ENCODE measurements at places on chromosomes 5 and 9.

DNA sequence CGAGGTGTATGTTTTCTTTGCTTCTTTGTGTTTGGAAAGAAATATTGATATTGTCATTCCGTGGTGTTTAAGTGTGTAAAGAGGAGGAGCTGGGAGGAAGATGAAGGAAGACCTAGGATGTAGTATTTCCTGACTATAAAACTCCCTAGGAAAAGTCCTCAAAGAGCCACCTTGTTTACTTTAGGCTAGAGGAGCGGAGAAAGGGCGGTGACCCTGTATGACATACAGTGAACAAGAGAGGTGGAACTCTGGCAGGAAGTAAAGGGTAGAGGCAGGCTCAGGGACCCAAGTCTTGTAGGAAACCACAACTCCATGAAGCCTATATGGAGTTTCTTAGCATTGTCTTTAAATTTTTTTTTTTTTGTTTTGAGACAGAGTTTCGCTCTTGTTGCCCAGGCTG, 303.9 kb downstream of the DOCK8 start:
- DNase-seq, result no peak

DNA sequence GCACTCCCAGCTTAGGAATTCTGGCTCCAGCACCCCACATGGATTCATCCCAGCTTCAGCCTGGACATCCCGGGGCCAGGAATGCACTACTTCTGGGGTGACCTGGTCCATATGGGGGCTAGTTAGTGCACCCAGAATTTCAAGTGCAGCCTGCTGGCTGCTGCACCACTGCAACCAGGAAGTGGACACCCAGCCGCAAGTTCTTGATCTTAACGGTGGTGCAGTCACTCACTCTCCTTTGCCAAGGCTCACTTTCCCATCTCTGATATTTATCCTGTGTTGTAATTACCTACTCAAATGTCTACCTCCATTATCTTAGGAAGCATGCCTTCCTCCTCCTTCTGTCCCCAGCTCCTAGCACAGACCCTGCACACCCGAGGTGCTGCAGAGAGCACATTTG, 26.2 kb upstream of the RAB14 start:
- no peak for DNase-seq

DNA sequence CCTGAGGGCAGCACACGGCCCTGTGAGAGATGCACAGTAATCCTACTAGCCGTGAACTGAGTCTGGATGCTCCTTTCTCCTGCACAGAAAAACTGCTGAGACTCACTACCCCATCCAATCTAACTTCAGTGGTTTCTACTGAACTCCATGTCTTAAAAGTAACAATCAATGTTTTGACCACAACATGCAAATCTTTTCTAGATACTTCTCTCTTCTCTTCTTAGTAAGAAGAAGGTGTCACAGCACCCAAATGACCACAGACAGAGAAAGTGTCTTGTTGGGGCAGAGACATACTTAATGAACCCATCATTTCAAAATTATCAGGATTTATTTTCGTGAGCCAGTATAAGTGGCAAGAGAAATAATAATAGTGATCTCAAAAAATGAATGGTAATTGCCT, 285.8 kb upstream of the MEF2C start:
- DNase-seq, result no peak

DNA sequence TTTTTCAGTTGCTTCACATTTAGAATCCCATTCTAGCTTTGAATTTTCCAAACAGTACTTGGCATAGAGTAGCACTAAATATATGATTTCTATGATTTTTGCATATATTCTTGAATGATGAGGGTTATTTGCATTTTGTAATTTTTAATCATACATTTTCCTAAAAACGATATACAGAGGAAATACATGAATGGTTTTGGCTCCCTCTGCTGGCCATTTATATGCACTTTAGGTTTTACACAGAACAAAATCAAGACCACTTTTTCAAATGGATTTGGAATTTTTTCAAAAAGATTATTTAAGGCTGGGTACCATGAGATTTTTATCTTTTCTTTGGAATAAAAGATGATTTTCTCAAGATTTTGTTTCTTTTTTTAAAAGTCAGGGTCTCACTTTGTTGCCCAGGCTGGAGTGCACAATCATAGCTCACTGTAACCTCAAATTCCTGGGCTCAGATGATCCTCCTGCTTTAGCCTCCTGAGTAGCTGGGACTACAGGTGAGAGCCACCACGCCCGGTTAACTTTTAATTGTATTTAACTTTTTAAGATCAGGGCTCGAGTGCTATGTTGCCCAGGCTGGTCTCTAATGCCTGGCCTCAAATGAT, 16.7 kb upstream of the COMMD10 start:
- no peak for DNase-seq

- no peak for DNase-seq
Measured at GRCh38 chr5:97127727-97128126, 14.7 kb downstream of the LIX1 start.

DNA sequence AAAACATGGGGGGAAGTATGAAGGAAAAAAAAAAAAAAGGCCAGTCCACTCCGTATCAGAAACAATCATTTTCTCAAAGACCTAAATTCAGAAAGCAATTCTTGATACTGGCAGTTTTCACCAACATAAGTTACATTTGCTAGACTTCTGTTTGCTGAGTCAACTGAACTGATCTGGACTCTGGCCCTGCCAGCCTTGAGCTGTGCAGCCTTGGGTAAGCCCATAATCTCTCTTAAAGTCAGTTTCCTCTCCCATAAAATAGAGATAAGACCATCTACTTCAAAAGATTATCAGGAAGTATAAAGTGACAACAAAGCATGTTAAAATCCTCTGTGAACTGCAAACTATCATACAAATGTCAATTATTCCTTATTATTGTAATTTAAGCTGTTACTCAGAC, 106.8 kb downstream of the MAPKAP1 start:
- DNase-seq, result no peak

GRCh38 chr9:136142414-136142796, 23.7 kb upstream of the TMEM250 start:
- DNase-seq, result no peak

- DNase-seq, result no peak
Measured at GRCh38 chr9:105901514-105902109, 207.3 kb downstream of the TMEM38B start.

- no peak for DNase-seq
Measured at GRCh38 chr9:25284365-25284764, 393.9 kb downstream of the TUSC1 start.

- DNase-seq, result no peak
Measured at GRCh38 chr9:37239224-37239859, 119.0 kb downstream of the ZCCHC7 start.

DNA sequence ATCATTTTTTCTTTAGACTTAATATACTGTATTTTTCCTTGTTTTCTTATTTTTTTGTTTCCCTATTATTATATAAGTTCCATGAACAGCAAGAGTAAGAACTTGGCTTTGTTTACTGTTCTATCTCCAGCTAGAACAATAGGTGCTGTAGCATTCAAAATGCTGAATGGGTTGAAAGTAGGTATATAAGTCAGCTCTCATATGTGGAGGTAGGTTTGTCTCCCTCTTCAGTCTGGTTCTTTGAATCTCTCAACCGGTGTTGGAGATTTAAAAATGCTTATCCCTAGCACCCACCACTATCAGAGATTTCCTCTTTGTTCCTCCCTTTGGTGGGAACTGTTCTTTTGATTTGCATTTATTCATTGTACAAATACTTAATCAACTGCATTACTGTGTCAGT, 87.5 kb upstream of the FSD1L start:
- DNase-seq, result no peak

DNA sequence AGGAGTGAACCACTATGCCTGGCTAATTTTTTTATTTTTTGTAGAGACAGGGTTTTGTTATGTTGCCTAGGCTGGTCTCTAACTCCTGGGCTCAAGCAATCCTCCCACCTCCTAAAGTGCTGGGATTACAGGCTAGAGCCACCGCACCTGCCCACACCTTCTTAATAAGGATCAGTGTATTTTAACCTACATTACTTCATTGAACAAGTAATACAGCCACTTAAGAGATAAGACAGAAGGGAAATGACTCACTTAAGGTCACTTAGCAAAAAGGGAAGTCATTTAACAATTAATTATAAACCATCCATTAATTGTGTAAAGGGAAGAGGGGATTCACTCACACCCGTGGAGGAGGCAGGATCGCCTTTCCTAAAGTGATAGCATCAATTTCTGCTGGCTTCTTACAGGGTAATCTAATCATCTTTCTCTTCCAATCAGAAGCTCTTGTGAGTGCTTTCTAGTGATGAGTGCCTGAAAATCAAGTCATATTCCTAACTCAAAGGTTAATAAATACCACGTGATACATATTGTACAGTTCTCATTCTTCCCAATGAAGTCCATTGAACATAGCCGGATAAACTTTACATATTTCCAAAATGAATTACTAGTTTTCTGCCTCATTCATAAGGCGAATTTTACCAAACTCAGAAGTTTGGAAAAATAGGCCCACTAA, 3.5 kb downstream of the FBXW11 start:
- DNase-seq, result no peak

DNA sequence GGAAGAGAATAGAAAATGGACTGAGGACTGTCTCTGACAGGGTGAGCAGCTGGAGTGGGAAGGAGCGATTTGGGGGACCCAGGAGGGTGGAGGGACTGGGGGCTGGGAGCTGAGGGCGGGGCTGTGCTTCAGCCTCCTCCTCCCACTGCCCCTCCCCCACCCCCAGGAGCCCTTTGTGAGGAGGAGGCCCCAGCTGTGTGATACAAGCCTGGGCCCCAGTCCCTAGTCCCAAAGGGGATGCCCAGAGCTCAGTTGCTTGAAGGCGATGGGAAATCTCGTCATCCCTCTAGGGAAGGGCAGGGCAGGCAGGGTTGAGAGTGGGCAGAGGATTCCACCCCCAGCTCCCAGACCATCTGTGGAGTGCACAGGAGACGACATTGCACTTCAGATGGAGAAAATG, at the start of gene SPATA31E1:
SPATA31E1 (plus strand) TSS at position 251 of the 400 bp plus-strand sequence; CDS start at position 266, 15 bp downstream.
- DNase-seq, result no peak

- no peak for DNase-seq
Measured at GRCh38 chr9:103474156-103474555, 479.0 kb downstream of the CYLC2 start.

- DNase-seq, result no peak
Measured at GRCh38 chr5:132941331-132941730, 22.1 kb downstream of the AFF4 start.

GRCh38 chr5:134555890-134556311, 30.4 kb downstream of the JADE2 start:
- peak; percentile 92 for DNase-seq

DNA sequence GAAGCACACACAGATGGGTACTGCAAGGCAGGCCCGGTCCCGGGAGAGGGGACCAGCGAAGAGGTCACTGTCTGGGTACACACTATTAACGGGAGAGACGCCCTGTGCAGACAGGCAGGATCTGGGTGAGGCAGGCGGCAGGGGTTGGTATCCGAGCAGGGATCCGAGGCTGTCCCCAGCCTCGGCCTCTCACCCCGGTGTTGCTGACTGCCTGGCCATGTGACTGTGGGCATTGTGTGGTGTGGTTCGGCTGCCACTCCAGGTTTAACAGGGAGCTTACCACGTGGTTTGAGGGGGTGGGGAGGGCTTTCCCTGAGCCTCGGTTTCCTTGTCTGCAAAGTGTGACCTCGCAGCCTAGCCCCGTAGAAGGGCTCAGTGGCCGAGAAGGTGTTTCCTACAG, 11.1 kb upstream of the RALGDS start:
- DNase-seq, result no peak

GRCh38 chr9:17865881-17866280, 287.0 kb downstream of the SH3GL2 start:
- no peak for DNase-seq

DNA sequence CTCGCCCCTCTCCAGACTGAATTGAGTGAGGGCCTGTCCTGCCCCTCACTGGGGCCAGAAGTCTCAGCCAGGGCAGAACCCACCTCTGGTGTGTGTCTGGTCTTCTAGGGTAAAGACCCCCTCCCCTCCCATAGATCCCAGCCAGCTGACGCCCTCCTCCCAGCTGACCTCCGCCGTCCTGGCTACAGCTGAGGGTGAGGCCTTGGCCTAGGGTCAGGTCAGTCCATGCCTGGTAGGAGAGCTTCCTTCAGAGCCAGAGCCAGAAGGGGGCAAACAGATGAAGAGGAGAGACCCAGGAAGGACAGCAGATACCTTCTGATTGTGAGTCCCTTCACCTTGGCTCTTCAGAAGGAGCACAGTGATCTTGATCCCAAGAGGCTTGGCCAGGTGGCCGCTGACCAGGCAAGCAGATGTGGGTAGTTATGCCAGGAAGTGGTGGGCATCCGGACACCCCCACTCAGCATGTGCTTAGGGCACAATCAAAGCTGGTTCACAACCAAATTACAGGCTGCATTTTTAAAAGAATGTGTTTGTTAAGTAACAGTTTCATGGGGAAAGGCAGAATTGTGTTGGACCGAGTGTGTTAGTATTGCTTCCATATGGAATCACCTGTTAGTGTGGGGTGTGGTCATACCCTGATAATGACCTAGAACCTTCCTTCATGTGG, 29.9 kb downstream of the JADE2 start:
- DNase-seq, result no peak

DNA sequence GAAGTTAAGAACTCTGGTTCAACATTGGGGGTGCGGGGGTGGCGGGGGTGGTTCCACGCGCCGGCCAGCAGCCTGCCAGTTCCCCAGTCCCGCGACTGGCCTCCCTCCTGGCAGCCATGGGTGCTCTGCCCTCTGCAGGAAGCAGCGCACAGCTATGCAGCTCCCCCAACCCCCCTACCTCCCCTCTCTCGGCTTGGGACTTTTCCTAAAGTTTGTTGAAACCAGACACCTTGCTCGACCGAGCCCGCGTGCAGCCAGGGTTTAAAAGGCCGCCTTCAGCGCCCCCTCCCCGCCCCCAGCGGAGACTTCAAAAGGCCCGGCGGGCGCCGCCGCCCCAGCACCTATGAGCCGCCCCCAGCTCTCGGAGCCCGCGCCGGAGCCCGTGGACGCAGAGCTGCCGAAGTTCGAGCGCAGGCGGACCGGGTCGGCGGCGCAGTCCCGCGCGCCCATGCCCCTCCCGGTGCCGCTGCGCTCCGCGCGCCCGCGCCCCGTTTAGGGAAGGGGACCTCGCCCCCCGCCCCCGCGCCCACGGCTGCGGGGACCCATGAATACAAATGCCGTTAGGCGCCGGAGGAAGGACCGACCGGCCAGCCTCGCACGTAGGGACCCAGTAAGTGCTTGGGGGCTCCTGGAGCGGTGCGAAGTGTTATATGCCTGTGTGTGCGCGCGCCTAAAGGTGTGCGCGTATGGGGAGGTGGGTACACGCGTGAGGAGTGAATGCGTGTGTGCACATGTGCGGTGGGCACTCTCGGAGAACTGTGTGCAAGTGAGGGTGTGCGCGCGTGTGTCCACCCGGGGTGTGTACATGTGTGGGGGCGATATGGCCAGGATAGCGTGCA, 1.4 kb upstream of the COL27A1 start:
- peak; percentile 7 for DNase-seq

- DNase-seq, result no peak
Measured at GRCh38 chr5:119323601-119324000, 32.2 kb upstream of the TNFAIP8 start.

DNA sequence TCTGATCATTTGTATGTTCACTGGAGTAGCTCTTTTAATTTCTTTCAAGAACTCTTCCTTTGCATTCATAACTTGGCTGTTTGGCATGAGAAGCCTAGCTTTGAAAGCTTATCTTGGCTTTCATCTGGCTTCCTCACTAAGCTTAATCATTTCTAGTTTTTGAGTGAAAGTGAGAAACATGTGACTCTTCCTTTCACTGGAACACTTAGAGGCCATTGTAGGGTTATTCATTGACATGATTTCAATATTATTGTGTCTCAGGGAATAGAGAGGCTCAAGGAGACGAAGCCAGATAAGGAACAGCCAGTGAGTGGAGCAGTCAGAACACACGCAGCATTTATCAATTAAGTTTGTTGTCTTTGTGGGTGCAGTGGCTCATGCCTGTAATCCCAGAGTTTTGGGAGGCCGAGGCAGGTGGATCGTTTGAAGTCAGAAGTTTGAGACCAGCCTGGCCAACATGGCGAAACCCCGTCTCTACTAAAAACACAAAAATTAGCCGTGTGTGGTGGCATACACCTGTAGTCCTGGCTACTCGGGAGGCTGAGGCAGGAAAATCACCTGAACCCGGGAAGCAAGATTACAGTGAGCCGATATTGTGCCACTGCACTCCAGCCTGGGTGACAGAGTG, 98.3 kb downstream of the UGCG start:
- no peak for DNase-seq
